Esophagus mucosa (tissue), 1 donor: ENCODE measurements at places on chromosomes 2 and 18. TPM values are rescaled to one million over a fixed set of nuclear protein-coding genes. Genes with fewer than 3 reads are reported as not detected.

GALNT14 gene
- 26.7 TPM for total RNA-seq

CNNM4 gene
- 9.3 TPM for total RNA-seq

ITGB6 gene
- 24.2 TPM for total RNA-seq

RHOB gene
- 32.0 TPM for total RNA-seq

HAAO gene
- 4.1 TPM for total RNA-seq

VWA3B gene
- 0.40 TPM for total RNA-seq

MORN2 gene
- total RNA-seq, result 11.2 TPM

MGAT4A gene
- 5.6 TPM for total RNA-seq

MYO1B gene
- total RNA-seq, result 65.2 TPM

NT5C1B gene
- total RNA-seq, result not detected

TCF7L1 gene
- 4.5 TPM for total RNA-seq

PIEZO2 gene
- total RNA-seq, result 0.76 TPM

CACNB4 gene
- 9.6 TPM for total RNA-seq

MDH1B gene
- total RNA-seq, result 0.76 TPM

IRS1 gene
- total RNA-seq, result 13.9 TPM

ALLC gene
- total RNA-seq, result not detected

IL1A gene
- total RNA-seq, result 9.4 TPM

PER2 gene
- 18.7 TPM for total RNA-seq

GALR1 gene
- not detected for total RNA-seq

FZD7 gene
- 3.0 TPM for total RNA-seq

FAM210A gene
- 14.6 TPM for total RNA-seq

STPG4 gene
- 0.16 TPM for total RNA-seq

MAP3K19 gene
- total RNA-seq, result not detected

SLC40A1 gene
- total RNA-seq, result 11.8 TPM

INHA gene
- 0.28 TPM for total RNA-seq

SERPINB4 gene
- total RNA-seq, result 418 TPM

ADRA2B gene
- not detected for total RNA-seq

LCT gene
- not detected for total RNA-seq

ACTG2 gene
- total RNA-seq, result 40.8 TPM

ERCC3 gene
- 19.0 TPM for total RNA-seq

EPHA4 gene
- total RNA-seq, result 16.9 TPM

HEATR5B gene
- total RNA-seq, result 14.8 TPM

IL37 gene
- total RNA-seq, result not detected

PARD3B gene
- 4.3 TPM for total RNA-seq

FTCDNL1 gene
- total RNA-seq, result 1.6 TPM

LOXHD1 gene
- total RNA-seq, result 0.12 TPM

NPAS2 gene
- 63.6 TPM for total RNA-seq
